ENCODE measurements at places on chromosomes 7 and 10. TPM values are rescaled to one million over a fixed set of nuclear protein-coding genes. Genes with fewer than 3 reads are reported as not detected.

Gene PRSS37
- total RNA-seq, result 38.6 TPM

Gene TEX47
- total RNA-seq, result 8.9 TPM

Gene EPO
- 0.93 TPM for total RNA-seq

Gene PPP1R17
- 1.7 TPM for total RNA-seq

Gene FAM180A
- total RNA-seq, result 2.1 TPM

Gene SLC16A9
- 3.8 TPM for total RNA-seq

Gene SUN3
- total RNA-seq, result 12.8 TPM

DNA sequence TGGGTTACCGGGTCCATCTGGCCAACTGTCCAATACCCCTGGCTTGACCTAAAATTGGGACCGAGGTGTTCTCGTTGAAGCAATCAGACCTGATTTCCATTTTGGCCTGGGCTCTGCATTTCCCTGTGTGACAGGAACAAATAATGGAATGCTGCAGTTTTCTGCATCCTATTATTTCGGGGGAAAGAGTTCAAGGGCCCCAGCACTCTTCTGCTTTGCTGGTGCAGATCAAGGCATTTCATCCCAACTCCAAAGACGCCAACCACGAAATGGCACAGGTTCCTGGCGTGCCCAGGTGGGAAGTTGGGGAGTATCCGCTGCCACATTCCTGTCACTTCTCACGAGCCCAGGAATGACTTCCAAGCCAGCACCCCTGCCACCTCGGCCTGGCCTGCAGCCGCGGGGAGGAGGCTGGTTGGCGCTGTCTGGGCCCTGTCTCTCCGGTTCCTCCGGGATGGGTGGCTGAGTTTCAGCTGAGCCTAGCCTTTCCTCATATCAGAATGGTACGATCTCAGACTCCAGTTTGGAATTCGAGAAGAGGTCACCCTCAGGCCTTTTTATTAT, 56.5 kb downstream of the FAM171A1 start:
- no peaks in the 10 kb centered on the region for H3K4me1 ChIP-seq
- H3K36me3 ChIP-seq, result no peaks in the 10 kb centered on the region
- no peak for DNase-seq
- H3K4me3 ChIP-seq, result no peak overlapping the region
- H3K27ac ChIP-seq, result no peak overlapping the region
- no peaks in the 10 kb centered on the region for H3K27me3 ChIP-seq

- H3K4me1 ChIP-seq, result no peaks in the 10 kb centered on the region
- no peaks in the 10 kb centered on the region for H3K36me3 ChIP-seq
- H3K27me3 ChIP-seq, result no peaks in the 10 kb centered on the region
- no peak overlapping the region for H3K27ac ChIP-seq
Measured at GRCh38 chr10:58393317-58393716, 8.1 kb downstream of the TFAM start.

- no peak overlapping the region for H3K4me3 ChIP-seq
- peak overlapping the region; percentile 34 for H3K27ac ChIP-seq
- peaks cover 23% of the 10 kb centered on the region for H3K4me1 ChIP-seq
- H3K36me3 ChIP-seq, result no peaks in the 10 kb centered on the region
- peak; percentile 49 for DNase-seq
Measured at GRCh38 chr10:114491933-114492332, 87.6 kb upstream of the AFAP1L2 start.

GRCh38 chr7:8131694-8132605, 130.0 kb downstream of the ICA1 start:
- DNase-seq, result no peak
- no peak overlapping the region for H3K27ac ChIP-seq
- no peak overlapping the region for H3K4me3 ChIP-seq
- no peaks in the 10 kb centered on the region for H3K27me3 ChIP-seq

GRCh38 chr7:55065511-55066229, 46.9 kb downstream of the EGFR start:
- H3K4me1 ChIP-seq, result peaks cover 23% of the 10 kb centered on the region
- H3K36me3 ChIP-seq, result no peaks in the 10 kb centered on the region
- no peak for DNase-seq
- H3K27me3 ChIP-seq, result no peaks in the 10 kb centered on the region
- no peak overlapping the region for H3K4me3 ChIP-seq

DNA sequence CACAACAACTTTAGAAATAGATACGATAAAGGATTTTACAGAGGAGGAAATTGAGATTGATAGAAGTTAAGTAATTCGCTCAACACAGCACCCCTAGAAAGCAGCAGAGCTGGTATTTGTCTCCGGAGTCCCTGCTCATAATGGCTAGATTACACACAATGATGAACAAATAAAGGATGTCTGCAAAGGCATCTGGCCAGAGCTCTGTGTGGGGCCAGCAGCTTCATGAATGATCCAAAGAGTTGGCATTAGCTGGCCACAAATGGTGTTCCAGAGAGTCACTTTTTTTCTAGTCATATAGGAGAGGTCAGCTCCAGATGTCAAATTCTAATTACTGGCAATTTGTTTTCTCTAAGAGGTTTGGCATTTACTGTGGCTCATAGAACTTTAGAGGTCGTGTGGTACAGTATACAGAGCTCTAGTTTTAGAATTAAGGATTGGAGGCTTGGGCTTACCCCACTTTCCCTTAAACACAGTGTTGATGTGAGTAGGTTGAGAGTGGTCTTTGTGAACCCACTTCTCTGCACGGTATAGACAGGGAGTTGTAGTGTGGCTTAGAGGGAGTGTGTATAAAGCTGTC, 186.2 kb downstream of the BICC1 start:
- no peak for DNase-seq
- H3K4me1 ChIP-seq, result no peaks in the 10 kb centered on the region
- no peaks in the 10 kb centered on the region for H3K27me3 ChIP-seq
- H3K36me3 ChIP-seq, result no peaks in the 10 kb centered on the region
- H3K27ac ChIP-seq, result no peak overlapping the region

DNA sequence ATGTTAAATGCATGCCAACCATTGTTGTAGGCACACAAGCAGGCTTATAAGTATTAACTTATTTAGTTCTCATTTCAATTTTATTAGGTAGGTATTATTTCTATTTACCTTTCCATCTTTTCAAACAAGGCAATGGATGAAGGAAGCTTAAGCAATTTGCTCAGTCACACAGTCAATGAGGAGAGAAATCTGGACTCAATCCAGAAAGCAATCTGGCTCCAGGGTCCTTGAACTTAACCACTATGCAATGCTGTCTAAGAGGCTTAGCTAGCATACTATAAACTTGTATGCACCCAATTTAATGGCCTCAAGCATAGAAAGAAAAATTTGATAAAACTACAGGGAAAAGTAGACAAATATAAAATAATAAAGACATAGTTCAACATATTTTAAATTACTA, 88.6 kb downstream of the VWDE start:
- H3K27me3 ChIP-seq, result no peaks in the 10 kb centered on the region
- no peak for DNase-seq
- no peaks in the 10 kb centered on the region for H3K36me3 ChIP-seq
- H3K4me1 ChIP-seq, result no peaks in the 10 kb centered on the region

- no peaks in the 10 kb centered on the region for H3K36me3 ChIP-seq
- DNase-seq, result no peak
- no peaks in the 10 kb centered on the region for H3K27me3 ChIP-seq
- H3K4me1 ChIP-seq, result no peaks in the 10 kb centered on the region
- H3K27ac ChIP-seq, result no peak overlapping the region
Measured at GRCh38 chr10:2800178-2800577, 267.2 kb upstream of the PFKP start.

GRCh38 chr10:64658528-64658927, 1137.3 kb downstream of the REEP3 start:
- no peaks in the 10 kb centered on the region for H3K4me1 ChIP-seq
- DNase-seq, result no peak
- no peak overlapping the region for H3K4me3 ChIP-seq

- H3K4me3 ChIP-seq, result no peak overlapping the region
- H3K4me1 ChIP-seq, result no peaks in the 10 kb centered on the region
- no peaks in the 10 kb centered on the region for H3K36me3 ChIP-seq
- no peaks in the 10 kb centered on the region for H3K27me3 ChIP-seq
- no peak overlapping the region for H3K27ac ChIP-seq
- DNase-seq, result no peak
Measured at GRCh38 chr10:21993360-21994001, 10.0 kb downstream of the DNAJC1 start.

DNA sequence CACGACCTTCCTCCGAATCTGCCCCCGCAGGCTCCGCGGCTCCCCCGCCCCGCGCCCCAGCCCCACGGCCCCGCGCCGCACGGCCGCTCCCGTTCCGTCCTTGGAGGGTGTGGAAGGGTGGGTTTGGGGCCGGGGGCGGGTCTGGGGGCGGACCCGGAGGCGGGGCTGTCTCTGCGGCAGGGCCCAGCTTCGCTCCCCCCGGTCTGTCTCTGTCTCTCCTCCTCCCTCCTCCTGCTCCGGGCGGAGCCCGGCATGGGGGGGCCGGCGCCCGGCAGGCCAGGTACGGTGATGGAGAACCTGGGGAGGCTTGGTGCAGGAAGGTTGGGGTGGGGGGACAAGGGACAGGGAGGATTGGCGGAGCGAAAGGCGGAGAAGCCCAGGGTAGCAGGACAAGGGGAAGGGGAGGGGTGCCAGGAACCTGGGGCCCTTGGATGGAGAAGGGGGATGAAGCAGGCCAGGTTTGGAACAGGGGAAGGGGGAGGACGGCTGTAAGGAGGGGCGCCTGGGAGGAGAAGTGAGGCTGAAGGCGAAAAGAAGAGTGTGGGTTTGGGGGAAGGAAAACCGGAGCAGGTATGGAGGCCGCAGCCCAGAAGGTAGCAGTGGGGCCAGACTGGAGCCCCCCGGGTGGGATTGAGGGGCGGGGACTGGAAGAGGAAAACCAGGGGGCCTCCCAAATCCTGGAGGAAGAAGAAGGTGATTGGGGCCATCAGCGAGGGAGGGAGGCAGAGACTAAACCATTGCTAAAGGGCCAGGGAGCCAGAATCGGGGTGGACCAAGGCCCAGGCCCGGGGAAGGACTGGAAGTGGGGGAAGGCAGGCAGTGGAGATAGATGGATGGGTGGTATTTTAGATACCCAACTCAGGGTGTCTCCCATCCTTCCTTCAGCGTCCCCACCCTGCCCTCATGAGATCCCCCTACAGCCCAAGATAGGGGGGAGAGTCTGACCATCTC, at the start of gene NYAP1:
Gene NYAP1 (plus strand): TSS at position 206 of the 951 bp plus-strand sequence. CDS start 1,385 bp downstream, outside the sequence.
- H3K4me1 ChIP-seq, result peaks cover 36% of the 10 kb centered on the region
- DNase-seq, result peak; percentile 87
- H3K27ac ChIP-seq, result peak within 1 kb of the TSS; percentile 85
- peak within 1 kb of the TSS; percentile 72 for H3K4me3 ChIP-seq

DNA sequence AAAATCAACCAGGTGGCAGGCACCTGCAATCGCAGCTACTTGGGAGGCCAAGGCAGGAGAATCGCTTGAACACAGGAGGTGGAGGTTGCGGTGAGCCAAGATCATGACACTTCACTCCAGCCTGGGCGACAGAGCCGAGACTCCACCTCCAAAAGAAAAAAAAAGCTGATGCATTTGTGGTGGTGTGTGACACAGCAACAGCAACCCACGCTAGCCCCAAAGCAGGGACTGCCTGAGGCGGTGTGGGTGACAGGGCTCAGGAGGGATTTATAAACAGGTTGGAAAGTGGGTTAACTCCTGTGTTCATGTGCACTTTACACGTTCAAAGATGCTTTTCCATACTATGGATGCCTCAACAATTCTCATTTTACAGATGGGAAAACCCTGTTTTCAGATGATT, 395.9 kb upstream of the PODXL start:
- H3K4me3 ChIP-seq, result no peak overlapping the region
- DNase-seq, result no peak
- H3K4me1 ChIP-seq, result no peaks in the 10 kb centered on the region
- no peaks in the 10 kb centered on the region for H3K36me3 ChIP-seq
- H3K27ac ChIP-seq, result no peak overlapping the region

- no peak overlapping the region for H3K27ac ChIP-seq
- H3K27me3 ChIP-seq, result no peaks in the 10 kb centered on the region
- no peak for DNase-seq
- no peaks in the 10 kb centered on the region for H3K4me1 ChIP-seq
- H3K4me3 ChIP-seq, result no peak overlapping the region
Measured at GRCh38 chr7:115962340-115962739, 68.2 kb downstream of the TFEC start.

DNA sequence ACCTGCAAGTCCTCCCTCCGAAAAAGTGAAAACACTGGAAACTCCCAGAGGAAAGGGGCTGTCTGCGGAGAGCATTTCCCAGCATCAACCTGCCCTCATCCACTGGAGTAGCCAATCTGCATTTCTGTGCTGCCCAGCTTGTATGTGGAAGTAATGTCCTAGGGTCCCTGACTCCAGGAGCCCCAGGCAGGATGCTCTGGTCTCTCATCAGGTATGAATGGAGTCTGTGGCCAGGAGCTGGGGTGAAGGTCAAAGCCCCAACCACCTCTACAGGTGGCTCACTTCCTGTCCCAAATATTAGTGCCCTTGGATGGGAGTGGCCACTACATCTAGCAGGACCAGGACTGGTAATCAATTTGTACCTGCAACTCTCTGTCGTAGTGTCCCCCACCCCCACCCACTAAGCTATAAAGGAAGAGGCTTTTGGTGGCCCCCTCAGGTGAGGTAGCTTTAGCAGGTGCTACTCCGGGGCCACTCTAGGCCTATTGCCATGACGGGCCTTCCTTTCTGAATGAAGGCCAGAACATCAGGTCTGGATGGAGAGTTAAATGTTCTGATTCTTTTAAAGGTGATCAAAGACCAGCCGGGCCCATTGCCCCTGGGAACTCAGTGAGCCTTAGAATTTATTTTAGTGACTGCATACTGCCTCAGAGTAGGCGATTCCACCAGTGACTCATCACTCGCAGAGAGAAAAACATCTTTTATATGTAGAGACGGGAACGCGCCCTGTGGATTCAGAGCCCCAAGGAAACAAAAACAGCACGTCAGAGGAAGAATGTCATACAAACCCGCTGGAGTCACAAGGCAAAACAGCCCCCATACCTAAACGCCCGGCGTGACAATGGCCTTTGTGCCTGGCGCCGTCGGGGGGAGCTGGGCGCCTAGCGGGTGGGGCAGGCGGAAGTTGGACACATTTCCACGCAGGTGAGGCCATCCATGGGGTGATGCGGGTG, 13.0 kb downstream of the EN2 start:
- H3K27me3 ChIP-seq, result no peaks in the 10 kb centered on the region
- no peak for DNase-seq
- H3K4me1 ChIP-seq, result peaks cover 8% of the 10 kb centered on the region
- H3K27ac ChIP-seq, result no peak overlapping the region

GRCh38 chr7:9082203-9082602, 648.8 kb downstream of the NXPH1 start:
- no peak overlapping the region for H3K4me3 ChIP-seq
- H3K27ac ChIP-seq, result no peak overlapping the region
- no peaks in the 10 kb centered on the region for H3K27me3 ChIP-seq
- no peak for DNase-seq
- no peaks in the 10 kb centered on the region for H3K36me3 ChIP-seq

GRCh38 chr7:134014935-134015334, 112.2 kb upstream of the LRGUK start:
- no peak overlapping the region for H3K27ac ChIP-seq
- H3K36me3 ChIP-seq, result no peaks in the 10 kb centered on the region
- no peak overlapping the region for H3K4me3 ChIP-seq
- DNase-seq, result no peak
- H3K4me1 ChIP-seq, result no peaks in the 10 kb centered on the region

DNA sequence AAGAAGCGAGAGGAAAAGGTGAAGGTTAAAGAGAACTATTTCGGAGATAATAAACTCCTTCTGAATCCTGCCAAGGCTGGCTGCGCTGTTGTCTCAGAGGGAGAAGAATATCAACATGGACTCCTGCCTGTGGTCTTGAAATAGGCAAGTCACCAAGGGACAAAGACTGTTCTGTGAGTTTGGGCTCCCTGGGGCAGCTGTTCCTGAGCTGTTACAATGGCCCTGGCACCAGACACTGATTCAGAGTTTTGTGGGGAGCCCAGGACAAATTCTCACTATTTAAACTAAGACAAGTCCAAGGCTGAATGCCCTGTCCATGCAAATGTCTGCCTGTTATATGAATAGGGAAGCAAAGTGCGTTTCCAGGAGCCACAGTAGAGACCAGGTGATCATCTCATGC, 81.4 kb downstream of the PRPF18 start:
- H3K4me1 ChIP-seq, result peaks cover 4% of the 10 kb centered on the region
- no peaks in the 10 kb centered on the region for H3K27me3 ChIP-seq
- no peak overlapping the region for H3K4me3 ChIP-seq
- no peaks in the 10 kb centered on the region for H3K36me3 ChIP-seq
